ENCODE measurements at places on chromosomes 11 and 22. TPM values are rescaled to one million over a fixed set of nuclear protein-coding genes. Genes with fewer than 3 reads are reported as not detected.

DNA sequence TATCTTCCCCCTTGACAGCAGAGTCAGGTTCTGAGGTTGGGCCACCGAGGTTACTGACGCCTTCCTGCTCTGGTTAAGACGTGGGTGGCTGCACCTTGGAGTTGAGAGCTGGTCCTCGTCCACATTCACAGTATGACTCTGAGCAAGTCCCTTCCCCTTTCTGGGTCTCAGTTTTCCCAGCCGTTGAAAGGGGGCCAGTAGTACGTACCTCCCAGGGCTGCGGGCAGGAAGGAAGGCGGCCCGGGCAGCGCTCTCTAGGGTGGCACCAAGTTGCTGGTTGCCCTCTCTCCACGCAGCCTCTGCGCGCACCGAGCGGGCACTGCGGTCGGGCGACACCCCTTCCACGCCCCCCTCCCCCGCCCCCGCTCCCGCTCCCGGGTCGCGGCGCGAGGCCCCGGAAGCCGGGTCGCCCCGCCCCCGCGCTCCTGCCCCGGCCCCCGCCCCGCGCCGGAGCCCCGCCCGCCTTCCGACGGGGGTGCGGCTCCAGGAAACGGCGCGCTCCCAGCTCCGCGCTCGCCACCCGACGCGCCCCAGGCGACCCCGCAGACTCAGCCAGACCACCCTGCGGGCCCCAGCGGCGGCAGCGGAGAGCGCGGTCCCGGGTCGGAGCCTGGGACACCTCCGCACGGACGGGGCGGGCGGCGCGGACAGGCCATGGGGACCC lies at the start of gene EHBP1L1:
EHBP1L1 (plus strand) TSS at position 486 of the 664 bp plus-strand sequence. CDS start 250 bp downstream, outside the sequence.
- DNase-seq = peak; percentile 89
- peaks cover 49% of the 10 kb centered on the region for H3K4me1 ChIP-seq
- H3K36me3 ChIP-seq = peaks cover 15% of the 10 kb centered on the region
- H3K27me3 ChIP-seq = no peaks in the 10 kb centered on the region
- H3K27ac ChIP-seq = peak within 1 kb of the TSS; percentile 91

- no peak overlapping the region for H3K4me3 ChIP-seq
- DNase-seq = no peak
- no peaks in the 10 kb centered on the region for H3K4me1 ChIP-seq
- peaks cover 11% of the 10 kb centered on the region for H3K36me3 ChIP-seq
- no peak overlapping the region for H3K27ac ChIP-seq
- H3K27me3 ChIP-seq = no peaks in the 10 kb centered on the region
Observed at GRCh38 chr22:22318723-22319465, 74.3 kb downstream of the VPREB1 start.

DNA sequence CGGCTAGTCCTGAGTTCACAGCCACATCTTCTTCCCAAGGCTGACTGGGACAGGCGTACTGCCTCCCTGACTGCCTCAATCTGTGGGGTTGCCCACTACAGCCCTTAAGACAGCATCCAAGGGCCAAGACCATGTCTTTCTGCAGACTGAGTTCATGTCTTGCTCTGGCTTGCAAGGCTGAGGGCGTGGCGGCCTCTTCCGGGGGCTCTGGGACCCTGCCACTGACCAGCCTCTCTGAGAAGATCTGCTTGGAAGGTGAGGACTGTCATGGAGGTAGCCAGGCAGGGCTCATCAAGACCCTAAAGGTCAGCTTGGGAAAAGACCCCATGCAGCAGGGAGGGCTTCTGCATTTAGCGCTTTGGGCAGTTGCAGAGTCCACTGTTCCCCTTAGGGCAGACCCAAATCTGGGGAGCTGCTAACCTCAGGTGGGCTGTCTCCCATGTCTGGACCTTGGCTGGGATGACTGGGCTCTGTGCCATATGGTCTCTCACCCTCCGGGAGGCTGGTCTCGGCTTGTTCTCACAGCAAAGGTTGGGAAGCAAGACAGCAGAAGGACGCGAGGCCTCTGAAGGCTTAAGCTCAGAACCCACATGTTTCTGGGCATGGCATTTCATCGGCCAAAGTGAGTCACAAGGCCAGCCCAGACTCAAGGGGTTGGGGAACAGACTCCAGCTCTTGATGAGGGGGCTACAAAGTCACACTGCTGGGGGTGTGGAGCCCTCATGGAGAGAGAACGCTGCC lies 109.1 kb upstream of the LMO1 start:
- H3K4me1 ChIP-seq = no peaks in the 10 kb centered on the region
- no peaks in the 10 kb centered on the region for H3K36me3 ChIP-seq
- H3K27ac ChIP-seq = no peak overlapping the region
- H3K4me3 ChIP-seq = no peak overlapping the region

DNA sequence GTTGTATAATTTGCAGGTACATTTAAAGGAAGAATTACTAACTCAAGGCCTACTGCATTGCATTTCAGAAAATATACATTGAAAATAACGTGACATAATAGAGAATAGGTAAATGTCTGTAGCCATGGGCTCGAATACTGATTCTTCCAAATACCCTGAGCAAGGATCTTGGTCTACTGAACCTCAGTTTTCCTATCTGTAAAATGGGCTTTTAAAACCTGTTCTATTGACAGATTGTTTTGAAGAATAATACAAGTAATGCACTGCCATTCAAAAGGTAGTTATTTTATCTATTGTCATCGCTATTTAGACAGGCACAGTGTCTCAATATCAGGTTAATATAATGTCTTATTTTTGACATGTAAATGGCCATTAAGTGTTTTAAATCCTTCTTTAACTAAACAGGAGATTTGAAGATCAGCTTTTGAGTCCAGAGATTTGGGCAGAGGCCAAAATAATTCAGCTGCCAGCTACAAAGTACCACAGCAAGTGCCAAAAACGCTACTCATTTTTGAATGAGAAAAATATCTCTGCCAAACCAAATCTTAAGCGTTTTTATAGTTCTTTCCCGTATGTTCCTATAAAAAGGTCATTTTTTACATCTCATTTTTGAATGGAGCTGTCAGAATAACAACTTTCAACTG lies 56.7 kb downstream of the CTSC start:
- H3K27me3 ChIP-seq = no peaks in the 10 kb centered on the region
- DNase-seq = no peak
- no peak overlapping the region for H3K27ac ChIP-seq
- no peak overlapping the region for H3K4me3 ChIP-seq
- no peaks in the 10 kb centered on the region for H3K4me1 ChIP-seq

DNA sequence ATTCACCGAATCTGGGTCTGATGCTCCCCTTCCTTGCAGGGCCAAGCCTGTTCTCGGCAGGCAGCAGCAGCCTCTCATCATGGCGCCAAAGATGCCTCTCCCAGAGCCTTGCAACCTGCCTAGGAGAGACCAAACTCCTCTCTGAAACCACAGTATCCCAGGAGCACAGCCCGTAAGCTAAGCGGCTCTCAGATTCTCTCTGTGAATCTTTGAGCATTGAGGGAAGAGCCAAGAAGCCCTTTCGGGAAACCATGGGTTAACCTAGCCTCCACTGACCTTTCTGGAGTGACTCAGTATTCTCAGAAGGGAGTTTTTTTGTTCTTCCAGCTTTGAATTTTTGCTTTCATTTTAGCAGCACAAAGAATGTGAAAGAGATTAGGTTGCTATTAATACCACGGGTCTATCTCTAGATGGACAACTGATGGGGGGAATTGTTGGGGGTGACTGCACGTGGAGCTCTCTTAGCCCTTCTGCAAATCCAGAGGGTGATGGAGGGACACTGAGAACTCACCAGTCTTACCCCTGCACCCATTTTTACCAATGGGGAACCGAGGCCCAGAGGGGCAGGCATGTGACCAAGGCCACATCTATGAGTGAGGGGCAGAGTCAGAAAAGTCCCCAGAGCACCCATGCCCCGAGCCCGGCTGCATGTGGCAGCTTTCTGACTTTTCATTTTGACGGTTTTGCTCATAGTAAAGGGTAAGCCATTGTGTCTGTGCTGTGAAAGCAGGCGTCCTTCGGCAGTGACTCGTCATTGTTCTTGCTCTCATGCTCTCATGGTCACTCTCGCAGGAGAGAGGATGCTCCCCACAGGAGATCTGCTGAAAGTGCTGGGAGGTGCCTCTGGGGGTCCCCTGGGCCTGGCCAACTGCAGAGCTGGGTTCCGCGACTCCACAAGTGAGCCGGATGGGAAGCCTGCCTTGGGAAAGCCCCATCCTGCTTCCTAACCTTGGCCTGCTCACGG lies 36.0 kb downstream of the IRAG1 start:
- peaks cover 39% of the 10 kb centered on the region for H3K4me1 ChIP-seq
- no peaks in the 10 kb centered on the region for H3K27me3 ChIP-seq
- no peaks in the 10 kb centered on the region for H3K36me3 ChIP-seq
- H3K27ac ChIP-seq = peak overlapping the region; percentile 76

Gene MUC6
- total RNA-seq = not detected

Gene TECTA
- 0.18 TPM for total RNA-seq

Gene CD59
- total RNA-seq = 70.5 TPM

Gene PATE4
- not detected for total RNA-seq

Data from activated CD8-positive, alpha-beta memory T cell treated with anti-CD3 and anti-CD28 coated beads, Interleukin-2, amount 10 ng/mL, durations not matched to agents 7 days and 5 days (primary cell).